ENCODE measurements at places on chromosomes 3 and 15.
A peak's percentile ranks its signal among the peaks of the same experiment; 100 is the strongest.

GRCh38 chr3:77720460-77720971 is 680.6 kb downstream of the ROBO2 start:
- no peak for DNase-seq

DNA sequence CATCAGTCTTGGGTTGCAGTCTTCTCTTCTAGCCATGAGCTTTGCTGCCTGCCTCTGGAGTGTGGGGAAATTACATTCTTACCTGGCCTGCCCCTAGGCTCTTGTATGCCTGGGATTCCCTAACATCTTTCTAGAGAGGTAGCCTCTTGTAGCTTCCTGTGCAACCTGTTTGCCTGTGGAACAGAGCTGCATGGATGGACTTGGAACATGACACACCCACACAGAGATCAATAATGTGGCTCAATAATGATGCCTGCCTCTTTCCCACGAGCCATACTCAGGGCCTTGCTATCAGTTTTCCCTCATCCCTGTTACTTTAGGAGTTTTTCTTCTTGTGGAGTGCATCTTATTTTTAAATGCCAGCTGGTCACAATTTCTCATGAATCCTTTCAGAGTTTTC is 11.4 kb downstream of the CHCHD6 start:
- no peak for DNase-seq

GRCh38 chr3:10974746-10975375 is 17.7 kb upstream of the SLC6A1 start:
- DNase-seq = no peak

DNA sequence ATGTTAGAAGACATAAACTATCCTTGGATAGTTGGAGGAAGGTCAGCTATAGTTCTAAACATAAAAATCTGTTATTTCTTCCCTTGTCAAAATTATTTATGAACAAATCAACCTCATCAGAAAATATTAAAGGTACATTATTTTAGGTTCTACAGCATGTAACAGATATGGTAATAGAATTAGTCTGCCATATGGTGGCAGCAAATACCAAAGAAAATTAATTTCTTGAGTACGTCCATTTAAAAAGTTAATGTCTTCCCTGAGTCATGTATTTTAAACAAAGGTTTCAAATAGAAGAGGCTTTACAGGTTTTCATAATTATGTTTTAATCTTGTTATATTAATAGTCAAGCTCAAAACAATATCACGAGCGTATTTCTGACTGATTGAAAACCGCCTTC is 17.9 kb upstream of the ANKRD28 start:
- DNase-seq = peak; percentile 47

DNA sequence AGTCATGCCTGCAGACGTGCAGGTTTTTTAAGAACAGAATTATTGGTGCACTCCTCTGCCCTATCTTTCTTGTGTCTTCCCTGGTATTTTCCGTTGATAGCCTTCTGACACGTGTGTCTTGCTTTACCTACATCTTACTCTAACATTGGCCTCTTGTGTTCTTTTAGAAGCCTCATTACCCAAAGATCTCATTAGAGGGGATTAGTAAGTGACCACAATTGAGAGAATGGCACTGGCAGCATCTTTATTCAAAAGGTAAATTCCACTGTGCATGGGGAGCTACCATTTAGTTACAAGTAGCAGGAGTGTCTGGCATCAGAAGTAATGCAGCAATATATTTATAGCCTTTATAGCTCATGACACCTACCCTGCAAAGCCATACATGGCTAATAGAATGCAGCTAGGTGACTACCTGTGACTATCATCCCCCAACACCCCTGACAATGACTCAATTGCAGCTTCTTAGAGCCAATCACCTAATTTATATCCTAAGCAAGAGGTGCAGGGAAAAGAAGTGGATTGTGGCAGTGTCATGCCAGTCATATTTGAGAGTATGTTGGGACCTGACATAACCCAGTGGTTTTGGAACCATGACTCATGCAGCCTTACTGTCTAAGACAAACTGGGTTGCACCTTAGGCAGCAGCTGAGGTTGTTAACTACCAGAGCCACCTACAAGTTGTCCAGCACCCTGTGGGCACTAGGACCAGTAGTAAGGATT is 164.8 kb downstream of the GRM7 start:
- peak; percentile 1 for DNase-seq

GRCh38 chr3:179234199-179234598 is 16.7 kb downstream of the KCNMB3 start:
- peak; percentile 23 for DNase-seq
